ENCODE measurements at places on chromosomes 6 and 20.
A peak's percentile ranks its signal among the peaks of the same experiment; 100 is the strongest.

GRCh38 chr6:128347123-128347522 is 173.3 kb downstream of the PTPRK start:
- DNase-seq, result no peak

GRCh38 chr20:48578397-48579098 is 249.3 kb downstream of the PREX1 start:
- no peak for DNase-seq

DNA sequence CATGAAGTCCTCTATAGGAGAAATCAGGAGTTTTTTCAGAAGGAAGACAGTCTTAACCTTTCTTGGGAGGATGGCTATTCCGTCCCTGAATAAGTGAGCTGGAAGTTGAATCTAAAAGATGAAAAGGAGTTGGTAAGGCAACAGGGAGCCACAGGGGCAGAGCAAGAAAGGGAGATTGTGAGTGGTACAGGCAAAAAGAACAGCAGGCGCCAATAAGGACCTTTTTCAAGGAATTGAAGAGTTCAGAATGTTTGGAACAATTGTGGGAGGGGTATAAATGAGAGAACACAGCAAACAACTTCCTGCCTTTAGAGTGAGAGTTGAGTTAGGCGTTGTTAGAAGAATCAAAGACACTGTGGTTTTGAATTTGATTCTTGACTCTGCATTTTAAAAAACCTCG is 1003.7 kb downstream of the EPHA7 start:
- no peak for DNase-seq

- no peak for DNase-seq
These were observed 309.2 kb downstream of the NRN1 start for GRCh38 chr6:5697508-5697907.

- DNase-seq, result no peak
These were observed 38.4 kb downstream of the HS3ST5 start for GRCh38 chr6:114304304-114304887.

- DNase-seq, result no peak
These were observed 103.0 kb downstream of the EDN3 start for GRCh38 chr20:59403261-59403961.

DNA sequence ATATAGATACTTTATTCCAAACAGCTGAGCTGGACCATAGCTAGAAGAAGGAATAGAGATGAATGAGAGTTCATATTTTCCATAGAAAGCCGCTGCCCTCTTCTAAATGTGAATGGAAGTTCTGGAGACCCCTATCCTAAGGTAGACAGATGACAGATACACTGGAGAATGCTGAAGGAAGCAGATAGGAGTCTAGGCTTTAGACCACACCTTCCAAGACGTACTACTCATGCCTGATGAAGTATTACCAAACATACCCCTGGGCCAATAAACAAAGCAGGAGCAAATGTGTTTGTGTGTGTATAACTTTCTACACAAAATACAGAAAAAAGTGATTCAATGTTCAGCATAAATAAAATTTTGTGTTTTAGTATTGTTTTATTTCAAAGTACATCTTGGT is 9.1 kb upstream of the SLC17A2 start:
- no peak for DNase-seq

GRCh38 chr6:142489722-142490610 is 188.2 kb downstream of the ADGRG6 start:
- DNase-seq, result no peak

- no peak for DNase-seq
These were observed 1.3 kb upstream of the RAMACL start for GRCh38 chr6:166587631-166588413.

DNA sequence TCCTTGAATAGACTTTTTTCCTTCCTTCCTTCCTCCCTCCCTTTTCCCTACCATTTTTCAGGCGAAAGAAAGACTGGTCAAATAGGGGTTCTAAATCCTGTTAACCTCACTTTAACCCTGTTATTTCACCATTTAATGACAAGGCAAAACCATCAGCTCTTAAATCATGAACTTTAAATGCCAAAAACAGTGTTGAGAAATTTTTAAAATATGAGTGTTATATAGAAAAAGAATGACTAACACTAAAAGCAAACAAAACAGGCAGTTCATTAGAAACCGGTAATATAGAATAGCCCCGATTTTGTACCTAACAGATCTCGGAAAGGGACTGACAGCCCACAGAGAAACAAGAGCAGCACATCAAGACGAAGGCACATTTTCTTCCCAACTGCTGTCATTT is 57.4 kb upstream of the CEP85L start:
- no peak for DNase-seq

DNA sequence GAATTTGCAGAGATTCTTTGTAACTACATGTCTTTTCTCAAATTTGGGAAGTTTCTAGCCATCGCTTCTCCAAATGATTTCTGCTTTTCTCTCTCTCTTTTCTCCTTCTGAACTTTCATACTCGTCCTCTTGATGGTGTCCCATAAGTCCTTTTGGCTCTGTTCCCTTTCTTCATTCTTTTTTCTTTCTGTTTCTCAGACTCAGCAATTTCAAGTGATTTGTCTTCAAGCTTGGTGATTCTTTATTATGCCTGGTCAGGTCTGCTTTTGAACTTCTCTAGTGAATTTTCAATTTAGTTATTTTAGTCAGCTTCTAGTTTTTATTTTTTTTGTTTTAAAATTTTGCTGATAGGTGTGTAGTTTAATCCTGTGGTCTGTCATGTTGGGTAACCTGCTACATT is 57.6 kb upstream of the EEF1E1 start:
- DNase-seq, result no peak

DNA sequence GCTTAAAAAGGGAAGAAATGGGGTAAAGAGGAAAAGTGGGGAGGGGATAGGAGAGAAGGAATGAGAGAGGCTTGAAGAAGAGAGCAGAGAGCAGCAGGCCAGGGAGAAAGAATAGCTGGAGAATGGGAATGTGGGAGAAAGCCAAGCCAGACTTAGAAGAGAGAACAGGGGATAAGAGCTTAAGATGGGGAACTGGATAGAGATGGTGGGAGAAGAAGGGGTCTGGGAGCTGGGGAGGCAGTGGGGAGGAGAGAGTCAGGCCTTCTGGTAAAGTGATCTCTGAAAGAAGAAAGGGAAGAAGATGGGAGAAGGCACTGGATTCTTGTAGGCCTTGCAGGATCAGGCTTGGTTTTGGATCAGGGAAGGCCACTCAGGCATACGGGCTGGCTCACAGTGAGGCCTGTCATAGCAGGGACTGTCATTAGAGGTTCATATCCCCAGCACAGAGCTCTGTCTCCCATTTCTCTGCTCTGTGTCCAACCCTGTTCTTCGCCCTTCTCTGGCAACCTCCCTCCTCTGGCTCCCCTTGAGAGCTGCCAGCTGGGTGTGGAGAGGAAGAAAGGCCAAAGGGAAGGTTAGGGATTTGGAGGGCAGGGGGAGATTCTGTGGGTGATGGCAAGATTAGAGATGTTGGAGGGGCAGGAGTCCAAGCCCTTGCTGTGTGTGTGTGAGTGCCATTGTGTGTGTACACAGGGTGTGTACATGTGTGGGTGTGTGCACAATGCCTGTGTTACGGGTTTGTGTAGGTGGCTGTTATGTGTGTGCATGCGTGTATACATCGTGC is 9.3 kb downstream of the SYNGAP1 start:
- DNase-seq, result no peak

DNA sequence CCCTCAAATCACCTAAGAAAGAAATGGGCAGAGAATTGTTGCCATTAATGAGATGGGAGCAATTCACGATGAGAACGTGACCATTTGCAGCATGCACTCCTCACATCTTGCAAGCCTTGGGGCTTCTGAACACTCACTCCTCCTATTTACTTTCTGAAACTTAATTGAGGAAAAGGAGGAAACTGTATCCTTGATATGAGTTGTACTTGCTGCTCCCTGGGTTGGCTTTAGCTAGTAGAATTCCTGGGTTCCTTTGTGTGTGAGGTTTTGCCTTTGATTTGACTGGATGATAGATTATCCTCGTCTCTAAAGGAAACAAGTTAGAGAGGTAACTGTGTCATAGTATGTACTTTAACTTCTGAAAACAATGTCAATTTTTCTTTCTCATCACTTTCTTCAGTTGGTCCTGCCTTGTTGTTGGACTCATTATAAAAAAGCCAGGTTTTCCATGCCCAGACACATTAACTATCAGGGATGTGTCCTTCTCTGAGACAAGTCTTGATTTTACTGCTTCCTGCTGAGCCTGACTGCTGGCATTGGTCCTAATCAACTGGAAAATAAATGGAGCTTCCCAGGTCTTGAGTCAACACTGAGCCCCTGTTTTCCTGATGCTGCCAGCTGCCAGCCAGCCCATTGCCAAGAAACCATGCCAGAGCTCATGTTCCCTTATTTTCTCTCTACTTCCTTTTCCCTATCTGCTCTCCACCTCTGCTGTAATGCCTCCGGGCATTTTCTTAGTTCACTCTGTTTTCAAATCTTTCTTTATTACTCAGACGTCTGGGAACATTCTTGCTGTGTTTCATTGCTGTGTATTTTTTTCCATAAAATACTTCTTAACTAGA is 6.0 kb upstream of the MRAP2 start:
- peak; percentile 12 for DNase-seq

- DNase-seq, result no peak
These were observed 40.0 kb downstream of the TOX2 start for GRCh38 chr20:43954704-43955061.

GRCh38 chr6:157728183-157728881 is 94.7 kb upstream of the SNX9 start:
- no peak for DNase-seq
